Stimulated activated CD4-positive, alpha-beta T cell treated with anti-CD3 and anti-CD28 coated beads, TNF-alpha, amount 100 ng/mL, for 1 hour (primary cell): ENCODE measurements at places on chromosomes 2 and 18.

DNA sequence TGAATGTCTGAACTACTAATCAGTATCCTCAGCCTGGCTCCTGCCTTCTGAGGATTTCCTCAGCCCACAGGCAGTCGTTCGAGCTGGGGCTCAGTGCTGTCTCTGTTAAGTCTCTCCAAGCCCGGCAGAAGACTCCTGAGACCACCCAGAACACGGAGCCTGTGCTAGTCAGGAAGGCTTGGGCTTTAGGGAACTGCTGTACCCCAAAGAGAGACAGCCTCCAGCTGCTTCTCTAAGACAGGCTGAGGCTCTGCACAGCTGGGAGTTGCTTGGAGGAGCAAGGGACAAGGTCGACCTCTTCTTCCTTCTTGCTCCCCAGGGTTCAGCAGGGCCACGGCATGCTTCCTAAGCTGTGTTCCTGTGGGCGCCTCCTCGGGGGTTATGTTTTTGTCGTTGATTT, 283.4 kb upstream of the MYT1L start:
- DNase-seq = no peak

DNA sequence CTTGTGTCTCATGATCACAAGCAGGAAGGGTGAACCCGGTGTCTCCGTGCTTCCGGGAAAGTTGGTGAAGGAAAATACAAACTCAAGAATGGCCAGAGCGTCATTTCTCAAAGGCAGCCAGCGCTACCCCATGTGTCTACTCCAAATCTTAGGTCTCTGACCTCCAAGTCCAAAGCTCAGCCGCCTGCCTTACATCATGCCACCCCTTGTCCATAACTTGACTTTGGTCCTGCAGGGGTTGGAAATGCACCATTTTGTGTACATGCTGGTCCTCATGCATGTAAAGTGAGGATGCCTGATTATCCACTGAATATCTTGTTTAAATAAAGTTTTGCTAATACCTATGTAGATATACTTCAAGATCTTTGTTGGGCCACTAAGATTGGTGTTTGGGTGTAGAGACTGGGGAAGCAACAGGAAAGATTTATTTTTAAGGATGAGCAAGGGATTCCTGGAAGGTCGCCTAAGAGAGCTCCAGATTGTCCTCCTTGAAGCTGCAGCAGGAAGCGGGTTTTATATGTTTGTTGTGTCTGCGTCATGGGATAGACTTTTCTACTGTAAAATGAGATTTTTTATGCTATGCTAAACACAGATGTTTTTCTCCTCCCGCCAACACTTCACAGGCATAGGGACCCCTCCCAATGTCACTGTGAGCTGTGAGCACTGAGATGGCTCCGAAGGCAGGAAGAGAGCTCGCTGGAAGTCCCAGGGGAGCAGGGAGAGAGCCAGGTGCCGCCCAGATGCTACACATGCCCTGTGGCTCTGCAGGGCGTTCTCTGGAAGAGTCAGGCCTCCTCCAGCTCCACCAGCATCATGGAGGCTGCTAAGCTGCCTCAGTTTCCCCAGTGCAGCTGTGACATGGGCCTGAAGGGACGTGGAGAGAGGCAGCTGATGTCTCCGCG, 176.2 kb upstream of the HDAC4 start:
- DNase-seq = no peak

DNA sequence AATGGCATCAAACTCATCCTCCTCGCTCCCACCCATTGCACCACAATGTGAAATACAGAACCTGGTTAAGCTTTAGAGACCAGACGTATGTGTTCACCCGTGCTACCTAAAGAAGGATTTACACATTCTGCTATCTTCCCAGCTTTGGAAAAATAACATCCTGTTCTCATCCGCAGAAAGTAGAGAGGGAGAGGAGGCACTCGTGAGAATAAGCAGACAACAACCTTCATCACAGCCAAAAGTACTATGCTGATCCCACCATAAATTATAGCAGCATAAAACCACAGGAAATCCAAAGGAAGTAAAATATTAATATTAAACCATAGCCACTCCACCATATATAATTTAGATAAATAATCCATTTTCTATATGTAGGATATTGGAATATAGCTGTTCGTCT, 111.7 kb upstream of the NRP2 start:
- DNase-seq = no peak

DNA sequence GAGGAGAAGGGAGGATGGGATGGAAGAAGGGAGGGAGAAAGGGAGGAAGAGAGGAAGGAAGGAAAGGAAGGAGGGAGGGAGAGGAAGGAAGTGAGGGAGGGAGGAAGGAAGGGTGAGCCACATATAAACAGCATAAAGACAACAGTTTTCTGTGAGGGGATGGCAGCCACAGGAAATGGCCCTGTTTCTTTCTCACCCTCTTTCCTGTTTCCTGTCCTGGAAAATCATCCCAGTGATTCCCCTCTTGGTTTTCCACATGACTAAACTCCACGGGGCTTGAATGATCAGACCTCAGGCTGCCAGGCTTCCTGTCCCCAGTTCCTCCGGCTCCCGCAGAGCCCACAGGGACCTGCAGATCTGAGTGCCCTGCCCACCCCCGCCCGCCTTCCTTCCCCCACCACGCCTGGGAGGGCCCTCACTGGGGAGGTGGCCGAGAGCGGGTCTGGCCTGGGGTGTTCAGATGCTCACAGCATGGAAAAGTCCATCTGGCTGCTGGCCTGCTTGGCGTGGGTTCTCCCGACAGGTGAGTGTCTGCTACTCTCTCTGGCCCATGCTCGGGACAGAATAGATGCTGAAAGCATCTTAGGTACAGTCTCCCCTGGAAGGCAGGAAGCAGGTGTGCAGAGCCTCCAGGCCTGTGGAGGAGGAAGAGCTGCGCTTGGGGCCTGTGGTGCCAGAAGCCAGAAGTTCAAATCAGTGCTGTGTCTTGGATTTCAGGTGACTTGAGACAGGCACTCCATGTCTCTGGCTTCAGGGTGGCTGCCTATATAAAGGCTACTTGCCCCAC, at the start of gene SIGLEC15:
Gene SIGLEC15, plus strand, starts transcription at position 418 of the 787 bp plus-strand sequence. Its CDS starts 54 bp downstream, at position 472.
- no peak for DNase-seq

DNA sequence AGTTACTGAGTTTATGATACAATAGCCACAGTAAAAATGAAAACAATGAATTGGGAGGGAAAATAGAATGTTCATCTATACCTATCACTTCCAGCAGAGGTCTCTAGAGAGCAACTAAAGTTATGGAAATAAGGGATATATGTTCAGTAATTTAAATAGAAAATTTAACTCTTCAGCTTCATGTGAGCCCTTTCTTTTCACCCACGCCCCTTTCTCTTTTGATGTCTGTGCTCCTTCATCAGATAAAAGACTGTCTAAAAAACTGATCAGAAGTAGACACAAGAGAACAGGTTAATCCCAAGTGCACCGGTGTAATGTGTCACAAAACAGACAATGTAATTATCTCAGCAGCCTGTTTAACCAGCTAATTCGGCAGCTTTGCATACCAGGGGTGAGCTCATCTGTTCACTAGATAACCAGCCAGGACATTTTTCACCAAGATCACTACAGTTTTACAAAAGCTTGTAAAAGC, 238.5 kb upstream of the ERBB4 start:
- DNase-seq = no peak

- no peak for DNase-seq
These were observed 21.1 kb upstream of the SLC9A4 start for GRCh38 chr2:102451968-102452367.

DNA sequence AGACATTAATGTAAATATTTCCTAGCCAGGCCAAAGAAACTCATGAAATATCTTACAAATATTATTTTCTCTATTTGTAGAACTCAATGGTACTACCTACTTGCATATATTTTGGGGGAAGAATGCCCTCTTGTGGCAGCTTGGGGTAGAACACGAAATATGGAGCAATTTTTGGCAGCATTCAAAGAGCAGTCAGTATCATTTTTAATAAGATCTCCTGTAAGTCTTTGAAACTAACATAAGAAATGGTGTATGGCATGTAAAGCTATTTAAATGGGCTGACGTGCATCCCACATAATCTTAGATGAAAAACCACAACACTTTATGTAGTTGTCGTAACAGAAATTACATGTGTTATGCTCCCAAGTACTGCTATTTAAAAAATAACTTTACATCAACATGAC, 62.3 kb upstream of the CCDC195 start:
- peak; percentile 33 for DNase-seq

GRCh38 chr2:221034026-221034701, 537.9 kb downstream of the EPHA4 start:
- DNase-seq = no peak
